Breast epithelium (tissue), 4 donors: ENCODE measurements at places on chromosomes 11 and 22. TPM values are rescaled to one million over a fixed set of nuclear protein-coding genes. Genes with fewer than 3 reads are reported as not detected.

- no peak overlapping the region for H3K4me3 ChIP-seq
- no peak overlapping the region for H3K27ac ChIP-seq
- peaks cover 5% of the 10 kb centered on the region for H3K36me3 ChIP-seq
- no peak for DNase-seq
- no peaks in the 10 kb centered on the region for H3K27me3 ChIP-seq
- peaks cover 7% of the 10 kb centered on the region for H3K4me1 ChIP-seq
These were observed 5.6 kb downstream of the INPPL1 start for GRCh38 chr11:72229925-72230763.

DNA sequence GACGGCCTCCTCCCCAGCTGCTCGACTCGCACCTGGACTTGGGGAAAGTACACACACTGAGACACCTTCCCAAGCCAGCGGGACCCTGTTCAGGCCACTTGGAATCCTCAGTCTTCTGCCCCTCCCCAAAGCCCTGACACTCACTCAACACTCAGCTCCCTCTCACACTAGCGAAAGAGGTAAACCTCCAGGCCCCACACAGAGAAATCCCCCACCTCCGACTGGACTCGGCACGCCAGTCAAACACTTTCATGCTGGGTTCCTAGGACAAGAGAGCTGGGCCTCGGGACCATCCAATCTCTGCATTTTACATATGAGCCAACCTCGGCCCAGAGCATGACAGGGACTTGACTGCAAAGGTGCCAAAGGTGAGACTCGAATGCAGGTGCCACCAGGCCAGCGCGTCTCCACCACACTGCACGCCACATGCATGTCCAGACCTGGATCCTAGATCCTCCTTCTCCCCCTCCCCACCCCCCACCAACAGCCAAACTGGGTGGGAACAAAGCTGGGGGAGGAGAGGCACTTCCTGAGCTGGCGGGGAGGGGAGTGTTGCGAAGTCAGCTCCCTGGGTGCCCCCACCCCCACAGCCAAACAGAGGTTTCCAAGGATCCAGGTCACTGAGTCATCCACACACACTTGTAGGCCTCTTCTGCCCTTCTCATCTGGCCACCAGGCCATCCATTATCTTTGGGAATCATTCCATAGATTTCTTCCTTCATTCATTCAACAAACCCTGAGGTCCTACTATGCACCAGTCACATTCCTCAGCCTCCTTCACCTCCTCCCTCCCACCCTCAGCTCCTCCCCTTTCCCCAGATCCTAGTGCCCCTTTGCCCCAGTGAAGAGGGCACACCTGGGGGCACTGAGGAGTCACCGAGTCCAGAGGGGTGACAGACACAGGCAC, 10.7 kb upstream of the CD5 start:
- H3K4me1 ChIP-seq: no peaks in the 10 kb centered on the region
- H3K4me3 ChIP-seq: no peak overlapping the region
- no peak for DNase-seq
- no peaks in the 10 kb centered on the region for H3K36me3 ChIP-seq
- no peak overlapping the region for H3K27ac ChIP-seq
- no peaks in the 10 kb centered on the region for H3K27me3 ChIP-seq

DNA sequence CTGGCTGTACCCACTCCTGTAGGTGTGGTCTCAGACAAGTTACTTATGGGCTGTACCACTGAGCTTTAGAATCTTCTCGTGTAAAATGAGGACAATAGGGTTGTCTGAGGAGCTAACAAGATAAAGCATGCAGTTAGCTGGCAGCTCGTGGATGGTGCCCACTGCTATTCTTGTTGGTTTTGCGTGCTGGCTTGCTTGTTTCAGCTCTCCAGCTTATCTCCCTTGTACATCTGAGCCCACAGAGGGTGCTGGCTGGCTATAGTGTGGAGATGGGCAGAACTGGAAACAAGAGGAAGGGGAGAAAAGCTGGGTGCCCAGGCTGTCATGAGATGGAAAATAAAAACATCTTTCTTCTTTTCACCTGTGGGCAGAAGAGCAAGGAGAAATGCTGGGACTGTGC, 46.5 kb upstream of the GALNT18 start:
- H3K27ac ChIP-seq: no peak overlapping the region
- no peaks in the 10 kb centered on the region for H3K4me1 ChIP-seq
- no peak for DNase-seq
- no peaks in the 10 kb centered on the region for H3K27me3 ChIP-seq
- H3K36me3 ChIP-seq: no peaks in the 10 kb centered on the region

DNA sequence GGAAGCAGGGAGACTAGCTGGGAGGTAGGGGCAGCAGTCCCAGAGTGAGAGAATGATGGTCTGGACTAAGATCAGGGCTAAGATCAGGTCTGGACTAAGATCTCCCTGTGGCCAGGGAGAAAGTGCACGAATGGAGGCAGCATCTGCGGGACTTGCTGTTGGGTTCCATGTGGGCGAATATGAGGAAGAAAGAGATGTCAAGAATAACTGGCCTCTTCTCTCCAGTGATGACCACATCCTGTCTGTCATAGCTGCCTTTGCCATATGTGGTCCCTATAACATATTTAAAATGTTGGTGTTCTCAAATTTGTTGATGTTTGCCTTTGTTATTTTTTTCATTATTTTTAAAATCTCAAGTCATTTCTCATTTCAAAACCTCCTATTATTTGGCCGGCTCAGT, 27.4 kb upstream of the CXCR5 start:
- H3K4me1 ChIP-seq: no peaks in the 10 kb centered on the region
- H3K27ac ChIP-seq: no peak overlapping the region
- no peaks in the 10 kb centered on the region for H3K27me3 ChIP-seq
- no peak overlapping the region for H3K4me3 ChIP-seq
- DNase-seq: no peak

GRCh38 chr11:28874706-28875105, 766.5 kb downstream of the METTL15 start:
- H3K36me3 ChIP-seq: no peaks in the 10 kb centered on the region
- no peaks in the 10 kb centered on the region for H3K4me1 ChIP-seq
- H3K27me3 ChIP-seq: no peaks in the 10 kb centered on the region
- no peak for DNase-seq

- peaks cover 8% of the 10 kb centered on the region for H3K36me3 ChIP-seq
- no peak for DNase-seq
- H3K27me3 ChIP-seq: no peaks in the 10 kb centered on the region
- H3K4me3 ChIP-seq: no peak overlapping the region
These were observed 105.2 kb downstream of the PPP6R3 start for GRCh38 chr11:68565768-68566167.

- H3K27me3 ChIP-seq: no peaks in the 10 kb centered on the region
- no peaks in the 10 kb centered on the region for H3K4me1 ChIP-seq
- H3K27ac ChIP-seq: no peak overlapping the region
These were observed 13.1 kb upstream of the ANGPTL5 start for GRCh38 chr11:101929294-101929915.

GRCh38 chr11:92357344-92357743, 132.7 kb downstream of the FAT3 start:
- H3K27ac ChIP-seq: no peak overlapping the region
- H3K27me3 ChIP-seq: no peaks in the 10 kb centered on the region
- H3K36me3 ChIP-seq: no peaks in the 10 kb centered on the region
- H3K4me3 ChIP-seq: no peak overlapping the region

DNA sequence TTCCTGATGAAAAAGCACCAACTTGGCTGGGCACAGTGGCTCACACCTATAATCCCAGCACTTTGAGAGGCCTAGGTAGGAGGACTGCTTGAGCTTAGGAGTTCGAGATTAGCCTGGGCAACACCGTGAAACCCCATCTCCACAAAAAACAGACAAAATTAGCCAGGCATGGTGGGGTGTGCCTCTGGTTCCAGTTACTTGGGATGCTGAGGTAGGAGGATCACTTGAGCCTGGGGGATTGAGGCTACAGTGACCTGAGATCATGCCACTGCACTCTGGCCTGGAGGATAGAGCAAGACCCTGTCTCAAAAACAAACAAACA, 3.0 kb downstream of the HPS4 start:
- no peak overlapping the region for H3K4me3 ChIP-seq
- H3K27me3 ChIP-seq: no peaks in the 10 kb centered on the region
- no peaks in the 10 kb centered on the region for H3K36me3 ChIP-seq
- H3K4me1 ChIP-seq: peaks cover 14% of the 10 kb centered on the region
- H3K27ac ChIP-seq: peak overlapping the region; percentile 29

DNA sequence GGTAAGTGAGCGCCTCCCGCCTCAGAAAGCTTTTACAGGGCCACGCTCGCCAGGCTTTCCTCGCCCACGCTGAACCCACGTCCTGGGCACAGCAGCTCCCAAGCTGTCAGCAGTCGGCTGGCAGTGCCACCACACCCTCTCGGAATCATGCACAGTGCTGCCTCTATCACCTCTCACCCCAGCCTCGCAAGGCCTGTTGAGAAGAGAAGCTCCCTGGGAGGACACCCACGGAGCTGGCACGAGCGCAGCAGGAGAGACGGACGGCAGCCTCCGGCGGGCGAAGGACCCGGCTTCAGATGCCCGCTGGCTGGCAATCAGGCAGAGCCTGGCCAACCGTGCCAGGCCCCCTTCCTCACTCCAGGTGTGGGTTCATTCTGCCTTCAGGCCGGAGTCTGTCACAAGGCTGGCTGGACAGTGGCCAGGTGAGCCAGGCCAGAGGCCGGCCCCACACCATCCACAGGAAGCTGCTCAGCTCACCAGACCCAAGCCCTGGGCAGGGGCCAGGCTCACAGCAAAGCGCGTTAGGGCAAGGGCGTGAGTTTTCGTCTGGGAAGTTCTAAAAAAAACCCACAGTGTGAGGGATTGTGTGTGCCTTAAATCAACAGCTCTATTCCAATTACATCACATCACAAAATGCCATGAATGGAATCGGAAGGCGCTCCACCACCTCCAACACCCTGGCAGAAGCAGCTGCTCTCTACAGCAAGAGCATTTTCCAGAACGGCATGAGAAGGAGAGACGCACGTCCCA, 33.2 kb downstream of the TOLLIP start:
- no peak overlapping the region for H3K27ac ChIP-seq
- H3K4me3 ChIP-seq: no peak overlapping the region
- H3K4me1 ChIP-seq: no peaks in the 10 kb centered on the region
- no peak for DNase-seq
- no peaks in the 10 kb centered on the region for H3K27me3 ChIP-seq
- H3K36me3 ChIP-seq: no peaks in the 10 kb centered on the region

DNA sequence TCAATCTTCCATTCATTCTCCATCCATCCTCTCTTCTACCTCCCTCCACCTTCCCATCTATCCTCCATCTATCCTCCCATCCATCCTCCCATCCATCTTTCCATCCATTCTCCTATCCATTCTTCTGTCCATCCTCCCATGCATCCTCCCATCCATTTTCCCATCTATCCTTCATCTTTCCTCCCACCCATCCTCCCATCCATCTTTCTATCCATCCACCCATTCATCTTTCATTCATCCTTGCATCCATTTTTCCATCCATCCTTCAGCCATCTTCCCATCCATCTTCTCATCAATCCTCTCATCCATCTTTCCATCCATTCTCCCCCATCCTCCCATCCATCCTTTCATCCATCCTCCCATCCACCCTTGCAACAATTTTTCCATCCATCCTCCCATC, 27.5 kb downstream of the IGLL1 start:
- no peaks in the 10 kb centered on the region for H3K4me1 ChIP-seq
- no peaks in the 10 kb centered on the region for H3K36me3 ChIP-seq
- no peak overlapping the region for H3K27ac ChIP-seq
- peaks cover 4% of the 10 kb centered on the region for H3K27me3 ChIP-seq
- DNase-seq: no peak

DNA sequence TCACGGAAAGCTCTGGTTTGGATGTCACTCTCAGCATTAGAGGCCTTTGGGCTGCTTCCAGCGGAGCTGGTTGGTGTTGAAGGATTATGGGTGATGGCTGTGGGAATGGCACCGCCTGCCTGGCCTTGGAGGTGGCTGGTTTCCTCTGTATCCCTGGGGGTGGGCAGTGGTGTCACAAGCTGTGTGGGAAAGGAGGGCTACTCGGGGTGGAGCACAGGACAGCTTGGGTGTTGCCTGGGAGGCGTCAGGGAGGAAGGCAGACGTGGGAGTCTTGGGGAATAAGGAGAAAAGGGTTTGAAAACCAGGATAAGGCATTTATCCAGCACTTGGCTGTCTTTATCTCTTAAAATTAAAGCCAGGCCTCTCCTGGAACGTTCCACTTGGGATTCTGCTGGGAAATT, 71.8 kb downstream of the ADAMTS15 start:
- no peaks in the 10 kb centered on the region for H3K27me3 ChIP-seq
- H3K27ac ChIP-seq: peak overlapping the region; percentile 78
- H3K4me3 ChIP-seq: no peak overlapping the region
- H3K4me1 ChIP-seq: no peaks in the 10 kb centered on the region
- no peaks in the 10 kb centered on the region for H3K36me3 ChIP-seq

DNA sequence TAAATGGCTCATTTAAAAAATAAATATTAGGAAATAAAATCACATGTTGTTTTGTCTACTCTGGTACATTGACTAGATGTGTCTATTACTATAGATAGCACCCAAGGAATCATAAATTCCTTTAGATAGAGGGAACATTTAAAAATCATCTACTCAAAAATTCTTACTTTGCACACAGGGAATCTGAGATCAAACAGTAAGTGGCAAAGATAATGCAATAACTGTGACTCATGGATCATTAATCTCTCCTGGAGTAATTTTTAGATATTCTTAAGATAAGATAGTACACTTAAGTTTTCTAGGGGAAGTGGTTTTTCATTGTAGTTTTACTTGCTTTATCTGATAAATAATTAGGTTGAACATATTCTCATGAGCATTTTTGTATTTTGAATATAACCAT, 468.9 kb downstream of the LUZP2 start:
- no peaks in the 10 kb centered on the region for H3K36me3 ChIP-seq
- H3K4me3 ChIP-seq: no peak overlapping the region
- H3K27me3 ChIP-seq: no peaks in the 10 kb centered on the region
- H3K4me1 ChIP-seq: no peaks in the 10 kb centered on the region

DNA sequence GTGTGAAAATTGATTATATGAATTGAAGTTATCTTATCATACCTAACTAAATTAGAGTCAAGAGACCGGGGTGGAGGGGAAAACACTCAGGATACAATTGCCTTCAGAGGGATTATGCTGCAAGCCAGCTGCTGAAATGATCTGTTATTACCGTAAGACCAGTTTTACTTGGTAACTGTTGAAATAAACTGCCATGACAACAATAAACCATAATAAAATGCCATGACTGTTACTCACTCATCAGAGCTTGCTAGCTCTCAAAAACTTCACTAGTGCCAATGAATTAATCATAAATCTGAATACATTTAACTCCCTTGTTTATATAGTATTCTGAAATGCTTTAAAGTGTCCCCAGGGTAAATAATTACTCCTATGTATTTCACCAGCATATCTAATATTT, 68.2 kb downstream of the CASP12 start:
- H3K27ac ChIP-seq: no peak overlapping the region
- no peak overlapping the region for H3K4me3 ChIP-seq
- H3K27me3 ChIP-seq: no peaks in the 10 kb centered on the region
- no peaks in the 10 kb centered on the region for H3K36me3 ChIP-seq

- H3K4me1 ChIP-seq: no peaks in the 10 kb centered on the region
- H3K27me3 ChIP-seq: no peaks in the 10 kb centered on the region
- no peak overlapping the region for H3K27ac ChIP-seq
- no peak overlapping the region for H3K4me3 ChIP-seq
- H3K36me3 ChIP-seq: no peaks in the 10 kb centered on the region
- no peak for DNase-seq
These were observed 10.4 kb upstream of the RCN1 start for GRCh38 chr11:32080361-32080980.

- H3K4me3 ChIP-seq: no peak overlapping the region
- H3K27ac ChIP-seq: no peak overlapping the region
- no peaks in the 10 kb centered on the region for H3K36me3 ChIP-seq
- no peaks in the 10 kb centered on the region for H3K4me1 ChIP-seq
- no peaks in the 10 kb centered on the region for H3K27me3 ChIP-seq
These were observed 25.1 kb upstream of the PAMR1 start for GRCh38 chr11:35550374-35551036.

SMC1B gene
- not detected for total RNA-seq

DDTL gene
- total RNA-seq: 1.0 TPM

ADAMTS15 gene
- 21.9 TPM for total RNA-seq

MOV10L1 gene
- total RNA-seq: 0.44 TPM

UBQLNL gene
- total RNA-seq: 1.3 TPM

RASGRP2 gene
- total RNA-seq: 11.5 TPM

SIK3 gene
- 110 TPM for total RNA-seq

PANX3 gene
- total RNA-seq: not detected

RCE1 gene
- total RNA-seq: 23.9 TPM

RPUSD4 gene
- 21.4 TPM for total RNA-seq
